ENCODE measurements at places on chromosomes 16 and 17. TPM values are rescaled to one million over a fixed set of nuclear protein-coding genes. Genes with fewer than 3 reads are reported as not detected.

- H3K27me3 ChIP-seq = no peaks in the 10 kb centered on the region
- H3K36me3 ChIP-seq = no peaks in the 10 kb centered on the region
- no peak overlapping the region for H3K4me3 ChIP-seq
Observed at GRCh38 chr17:20121359-20122253, 112.4 kb downstream of the SPECC1 start.

- H3K36me3 ChIP-seq = no peaks in the 10 kb centered on the region
- no peaks in the 10 kb centered on the region for H3K4me1 ChIP-seq
Observed at GRCh38 chr16:16155234-16155633, 68.1 kb downstream of the ABCC6 start.

DNA sequence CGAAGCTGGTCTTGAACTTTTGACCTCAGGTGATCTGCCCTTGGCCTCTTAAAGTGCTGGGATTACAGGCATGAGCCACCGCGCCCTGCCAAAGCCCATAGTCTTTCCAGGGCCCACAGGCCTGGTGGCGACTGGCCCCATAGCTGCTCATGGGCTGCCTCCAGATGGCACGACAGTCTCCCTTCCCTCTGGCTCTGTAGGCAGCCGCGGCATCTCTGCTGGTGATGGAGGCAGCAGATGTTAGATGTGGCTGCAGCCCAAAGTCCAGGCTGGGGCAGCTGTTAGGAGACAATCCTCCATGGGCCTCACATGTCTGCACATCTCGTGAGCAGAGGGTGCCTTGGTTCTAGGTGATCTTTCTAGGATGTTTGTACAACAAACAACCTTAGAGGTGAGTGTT, 69.7 kb upstream of the DNAJA2 start:
- no peak overlapping the region for H3K27ac ChIP-seq
- H3K27me3 ChIP-seq = no peaks in the 10 kb centered on the region
- no peak for DNase-seq
- H3K4me3 ChIP-seq = no peak overlapping the region
- no peaks in the 10 kb centered on the region for H3K4me1 ChIP-seq
- no peaks in the 10 kb centered on the region for H3K36me3 ChIP-seq

GRCh38 chr16:66936889-66937554, 1.7 kb downstream of the CES2 start:
- H3K36me3 ChIP-seq = peaks cover 12% of the 10 kb centered on the region
- H3K27ac ChIP-seq = no peak overlapping the region
- peaks cover 11% of the 10 kb centered on the region for H3K4me1 ChIP-seq
- no peaks in the 10 kb centered on the region for H3K27me3 ChIP-seq

The WWOX gene
- total RNA-seq = 43.4 TPM
